ENCODE measurements at places on chromosomes 6 and 20.

DNA sequence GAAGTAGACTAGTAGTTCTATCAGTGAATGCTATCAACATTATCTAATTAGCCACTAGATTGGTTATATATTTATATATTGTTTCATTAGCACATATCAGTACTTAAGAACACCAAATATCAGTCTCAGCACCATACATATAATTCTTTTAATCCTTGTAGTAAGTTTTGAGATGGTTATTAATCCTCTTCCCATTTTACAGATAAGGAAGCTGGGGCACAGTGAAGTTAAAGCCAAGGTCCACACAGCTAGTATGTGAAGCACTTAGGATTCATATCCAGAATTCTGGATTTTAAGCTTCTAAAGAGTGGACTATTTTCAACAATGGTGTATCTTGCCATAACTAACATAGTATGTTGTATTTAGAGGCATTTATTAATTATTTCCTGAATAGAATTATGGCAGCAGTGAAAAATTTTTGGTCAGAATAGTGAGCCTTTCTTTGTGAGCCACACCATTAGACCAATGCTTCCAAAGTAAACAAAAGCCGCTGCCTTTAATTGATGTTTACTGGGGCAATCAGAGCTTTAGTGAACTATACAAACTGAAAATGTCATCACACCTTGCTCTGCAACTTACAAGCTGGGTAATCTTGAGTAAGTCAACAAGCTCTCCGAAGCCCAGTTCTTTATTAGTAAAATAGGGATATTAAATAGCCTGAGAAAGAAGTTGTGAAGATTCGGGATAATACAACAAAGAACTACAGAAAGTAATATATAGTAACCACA lies 41.9 kb upstream of the HBS1L start:
- DNase-seq: no peak

DNA sequence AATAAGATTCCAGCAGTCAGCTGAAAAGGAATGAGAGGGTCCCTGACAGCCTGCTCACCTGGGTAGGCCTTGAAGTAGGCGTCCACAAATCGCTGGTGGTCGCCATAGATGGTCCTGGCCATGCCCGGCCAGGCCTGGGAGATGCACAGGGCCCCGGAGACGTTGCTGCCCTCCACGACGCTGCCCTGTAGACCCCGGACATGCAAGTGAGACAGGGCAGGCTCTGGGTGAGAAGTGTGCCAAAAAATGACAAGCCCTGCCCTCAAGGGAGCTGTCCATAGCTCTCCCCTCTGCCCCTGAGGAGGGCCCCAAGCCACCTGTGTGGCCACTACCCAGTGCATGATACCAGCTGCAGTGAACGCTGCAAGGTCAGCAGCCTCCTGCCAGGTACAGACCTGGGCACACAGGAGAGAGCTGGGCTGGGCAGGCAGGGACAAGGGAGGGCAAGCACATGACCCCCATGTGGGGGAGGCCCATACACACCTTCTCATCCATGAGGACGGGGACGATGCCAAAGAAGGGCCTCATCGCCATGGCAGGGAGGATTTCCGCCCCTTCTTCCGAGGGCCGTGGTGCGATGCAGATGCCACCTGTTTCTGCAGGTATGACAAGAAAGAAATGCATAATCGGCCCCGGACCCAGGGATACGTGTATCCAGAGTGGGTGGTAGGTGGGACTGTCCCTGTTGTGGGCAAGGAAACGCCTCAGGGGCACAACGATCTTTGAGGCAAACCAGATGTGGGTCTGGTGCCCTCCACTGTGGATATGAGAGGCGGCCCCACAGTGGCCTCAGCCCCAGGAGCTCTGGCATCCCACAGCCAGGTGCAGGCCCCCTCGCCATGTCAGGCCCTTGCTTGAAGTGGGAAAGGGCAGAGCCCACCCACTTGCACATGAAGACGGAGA lies 21.2 kb upstream of the APMAP start:
- DNase-seq: no peak

GRCh38 chr6:149888093-149888492 lies 9.8 kb downstream of the RAET1E start:
- DNase-seq: no peak

DNA sequence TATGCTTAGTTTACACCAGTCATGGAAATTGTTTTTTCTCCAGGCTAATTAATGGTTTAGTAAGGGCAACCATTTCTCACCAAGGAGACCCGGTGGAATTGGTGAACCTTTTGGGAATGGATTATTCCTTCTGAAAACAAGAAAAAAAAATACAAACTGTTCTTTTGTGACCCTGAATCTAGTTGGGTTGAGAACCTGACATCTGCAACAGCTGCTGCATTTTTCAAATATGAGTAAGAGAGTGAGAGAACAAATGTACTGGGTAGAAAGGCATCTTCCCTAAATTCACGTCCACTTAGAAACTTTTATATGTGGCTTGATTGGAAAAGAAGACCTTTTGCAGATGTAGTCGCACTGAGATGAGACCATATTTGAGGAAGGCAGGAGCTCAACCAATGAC lies 553.4 kb upstream of the EPHA7 start:
- no peak for DNase-seq

DNA sequence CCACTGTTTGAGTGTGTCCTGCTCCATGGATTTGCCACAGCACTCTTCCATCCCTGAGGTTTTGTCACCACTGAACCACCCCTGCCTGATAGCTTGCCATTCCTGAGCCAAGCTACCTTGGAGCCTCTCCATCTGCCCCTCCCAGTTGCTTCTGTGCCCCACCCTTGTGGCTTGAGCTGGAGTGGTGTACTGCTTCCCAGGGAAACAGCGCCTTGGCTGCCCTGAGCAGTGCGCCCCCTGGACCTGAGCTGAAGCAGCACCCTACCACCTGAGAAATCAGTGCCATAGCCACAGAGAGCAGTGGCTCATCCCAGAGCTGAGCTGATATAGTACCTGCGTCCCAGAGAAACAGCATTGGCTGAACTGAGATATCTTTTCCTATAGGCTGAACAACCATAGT lies 40.3 kb downstream of the IL22RA2 start:
- no peak for DNase-seq

GRCh38 chr6:10073341-10073740 lies 341.5 kb downstream of the TFAP2A start:
- no peak for DNase-seq

- no peak for DNase-seq
Observed at GRCh38 chr20:61480158-61480825, 228.2 kb downstream of the CDH4 start.

Data from CD4-positive, alpha-beta T cell treated with Interleukin-21 for 1 hour (primary cell).